ENCODE measurements at places on chromosomes 5 and 9.

GRCh38 chr9:115278326-115279035 is 160.5 kb upstream of the TNC start:
- DNase-seq, result peak; percentile 34

DNA sequence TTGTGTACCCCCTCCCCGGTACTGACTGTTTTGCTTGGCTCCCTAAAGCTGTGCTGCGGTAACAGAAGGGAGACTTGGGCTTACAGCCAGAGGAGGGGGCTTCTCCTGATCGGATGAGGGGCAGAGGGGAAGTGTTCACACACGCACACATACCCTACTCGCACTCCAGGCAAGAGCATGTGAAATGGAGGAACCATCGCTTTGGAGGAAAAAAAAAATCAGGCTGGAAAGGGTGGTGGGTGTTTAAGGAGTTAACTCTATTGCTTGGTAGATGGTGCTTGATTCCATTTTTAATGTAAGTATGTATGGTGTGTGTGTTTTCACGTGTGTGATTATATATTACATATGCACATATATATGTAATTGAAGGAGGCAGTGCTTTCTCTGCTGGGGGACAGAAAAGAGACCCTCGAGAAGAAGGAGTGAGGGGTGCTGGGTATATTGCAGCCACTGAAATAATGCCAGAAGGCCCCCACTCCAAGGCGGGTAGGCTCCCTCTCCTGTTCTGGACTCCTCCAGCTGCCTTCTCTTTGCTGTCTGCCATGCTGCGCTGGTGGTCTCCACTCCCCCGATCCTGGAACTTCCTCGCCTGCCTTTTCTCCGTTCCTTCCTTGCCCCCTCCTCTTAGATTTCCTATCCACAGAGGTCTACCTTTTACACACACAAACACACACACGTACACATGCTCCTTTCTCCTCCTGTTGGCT is 721 bp downstream of the GRIA1 start:
- no peak for DNase-seq

- DNase-seq, result no peak
Measured at GRCh38 chr5:147691130-147691529, 91.4 kb downstream of the JAKMIP2 start.

DNA sequence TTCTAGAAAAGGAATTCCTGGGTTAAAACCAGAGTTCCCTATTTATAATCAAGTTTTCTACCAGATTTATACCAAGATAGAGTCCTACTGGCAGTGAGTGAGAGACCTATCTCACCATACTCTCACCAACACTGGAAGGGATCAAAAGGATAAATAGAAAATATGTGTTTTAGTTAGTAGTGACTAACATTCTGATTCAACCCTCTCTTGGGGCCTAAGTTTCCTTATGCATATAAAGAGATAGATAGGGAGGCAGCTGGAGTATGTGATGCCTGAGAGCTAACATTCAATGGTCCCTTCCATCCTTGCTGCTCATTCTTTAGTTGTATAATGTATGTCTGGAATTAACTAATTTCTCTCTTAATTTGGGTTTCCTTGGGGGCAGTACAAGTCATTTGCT is 32.0 kb downstream of the CKMT2 start:
- DNase-seq, result no peak
